Esophagus (tissue), 2 donors: ENCODE measurements at places on chromosomes 16 and 17. TPM values are rescaled to one million over a fixed set of nuclear protein-coding genes. Genes with fewer than 3 reads are reported as not detected.

CCL3 gene
- polyA plus RNA-seq = 0.86 TPM

GAST gene
- polyA plus RNA-seq = not detected

PRCD gene
- polyA plus RNA-seq = 3.0 TPM

ITGB4 gene
- polyA plus RNA-seq = 48.4 TPM

RANBP10 gene
- polyA plus RNA-seq = 10.2 TPM

CCR7 gene
- polyA plus RNA-seq = 0.16 TPM

DOC2A gene
- polyA plus RNA-seq = 0.69 TPM
